ENCODE measurements at places on chromosomes 16 and 17.

DNA sequence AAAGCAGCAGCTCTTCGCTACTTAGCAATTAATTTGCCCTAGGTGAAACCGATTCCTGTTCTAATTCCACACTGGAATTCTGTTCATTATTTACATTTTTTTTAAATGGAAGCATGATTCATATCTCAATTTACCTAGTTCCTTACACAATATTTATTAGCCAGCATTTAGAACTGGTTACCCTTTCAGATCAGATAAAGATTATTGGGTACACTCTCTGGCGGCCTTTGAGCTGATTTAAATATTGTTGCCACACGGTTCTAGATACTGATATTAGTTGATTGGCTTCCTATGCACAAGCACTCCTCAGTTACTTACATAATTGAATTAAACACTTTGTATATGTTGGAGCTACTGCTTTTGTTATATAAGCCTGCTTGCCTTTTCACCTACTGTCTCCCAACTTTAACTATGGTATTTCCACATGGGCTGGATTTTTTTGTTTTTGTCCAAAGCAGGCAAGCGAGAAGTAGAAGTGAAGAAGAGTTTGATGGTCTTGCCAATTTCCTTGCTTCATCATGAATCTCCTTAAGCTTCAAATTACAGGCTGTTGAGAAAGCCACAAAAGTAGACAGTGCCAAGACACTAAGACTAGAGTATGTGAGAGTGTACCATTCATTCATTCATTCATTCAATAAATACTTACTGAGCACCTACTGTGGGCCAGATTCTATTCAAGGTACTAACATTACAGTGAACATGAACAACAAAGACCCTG, 3.9 kb upstream of the ALDH3A2 start:
- DNase-seq: no peak

DNA sequence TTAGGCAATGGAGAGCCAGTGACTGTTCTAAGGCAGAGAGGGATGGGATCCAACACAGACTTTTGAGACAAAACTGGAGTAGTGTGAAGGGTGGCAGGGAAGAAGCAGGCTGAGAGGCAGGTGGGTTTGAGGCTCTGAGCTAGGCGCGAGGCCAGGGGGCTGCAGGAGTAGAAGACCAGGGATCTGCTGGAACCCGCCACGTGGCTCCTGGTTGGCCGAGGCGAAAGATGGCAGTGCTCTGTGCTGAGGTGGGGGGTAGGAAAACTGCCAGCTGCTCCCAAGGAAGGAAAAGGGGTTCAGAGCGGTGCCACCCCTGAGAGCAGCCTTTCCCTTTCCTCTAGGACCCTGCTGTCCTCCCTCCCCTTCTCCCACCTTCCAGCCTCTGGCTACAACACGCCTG, 5.6 kb downstream of the CD300LG start:
- no peak for DNase-seq

DNA sequence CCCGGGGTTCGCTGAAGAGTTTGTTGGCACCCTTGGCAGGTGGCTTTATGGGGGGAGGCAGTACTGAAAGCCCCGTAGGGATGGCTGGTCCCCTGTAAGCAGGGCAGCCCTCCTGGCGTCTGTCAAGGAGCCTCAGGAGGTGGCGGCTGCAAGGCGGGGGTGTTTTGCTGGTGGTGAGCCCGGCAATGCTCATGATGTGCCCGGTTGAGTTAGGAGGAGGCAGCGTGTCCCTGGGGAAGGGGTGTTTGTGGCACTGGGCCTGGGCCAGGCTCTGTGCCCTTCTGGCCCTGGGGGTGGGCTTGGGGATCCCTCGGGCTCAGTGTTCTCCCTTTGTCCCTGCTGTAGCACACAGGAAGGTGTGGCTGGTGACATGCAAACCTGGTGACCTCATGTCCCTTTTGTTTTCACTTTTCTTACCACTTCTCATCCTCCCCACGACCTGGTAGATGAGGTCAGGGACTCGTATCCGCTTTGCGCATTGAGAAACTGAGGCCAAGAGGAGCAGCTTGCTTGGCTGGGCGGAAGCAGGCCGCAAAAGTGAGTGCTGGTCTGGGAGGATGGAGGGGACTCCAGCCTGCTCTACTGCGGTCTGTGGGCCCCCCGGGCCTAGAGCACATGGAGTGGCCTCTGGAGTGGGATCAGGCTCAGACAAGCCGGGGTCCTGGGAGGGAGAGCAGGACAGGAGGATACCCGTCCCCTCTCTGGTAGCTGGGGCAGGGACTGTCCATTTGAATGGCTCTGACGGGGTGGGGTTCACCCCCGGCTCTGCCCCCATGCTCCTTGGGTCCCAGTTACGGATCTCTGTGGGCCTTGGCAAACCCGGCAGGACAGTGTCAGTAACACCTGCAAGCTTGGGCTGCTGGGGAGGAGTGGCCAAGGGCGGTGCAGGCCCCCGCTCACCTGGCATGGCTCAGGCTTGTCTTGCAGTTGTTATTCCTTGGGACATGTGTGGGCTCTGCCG, 2.2 kb downstream of the SNN start:
- no peak for DNase-seq

DNA sequence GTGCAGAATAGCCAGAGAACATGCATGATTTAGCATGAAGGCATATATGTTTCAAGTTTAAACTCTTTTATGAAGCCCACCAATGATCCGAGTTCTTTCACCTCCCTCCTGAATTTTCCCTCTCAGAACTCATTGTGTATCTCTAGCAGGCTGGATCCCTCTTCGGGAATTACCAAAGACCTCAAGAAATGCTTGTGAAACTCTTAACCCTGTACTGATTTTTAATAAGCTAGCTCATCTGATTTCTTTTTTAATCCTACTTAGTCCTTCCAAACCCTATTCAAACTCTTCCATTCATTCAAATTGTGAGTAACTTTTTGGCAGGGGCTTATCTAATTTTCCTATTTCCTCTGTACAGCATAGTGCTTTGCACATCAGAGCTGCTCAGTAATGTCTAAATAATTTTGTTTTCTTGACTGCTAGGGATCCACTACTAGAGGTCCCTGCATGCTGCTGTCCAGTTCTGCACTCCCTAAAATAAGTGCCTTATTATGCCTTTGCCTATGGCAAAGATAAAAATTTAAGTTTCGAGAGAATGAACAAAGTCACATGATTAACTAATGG, 723.8 kb downstream of the CDH11 start:
- DNase-seq: no peak

DNA sequence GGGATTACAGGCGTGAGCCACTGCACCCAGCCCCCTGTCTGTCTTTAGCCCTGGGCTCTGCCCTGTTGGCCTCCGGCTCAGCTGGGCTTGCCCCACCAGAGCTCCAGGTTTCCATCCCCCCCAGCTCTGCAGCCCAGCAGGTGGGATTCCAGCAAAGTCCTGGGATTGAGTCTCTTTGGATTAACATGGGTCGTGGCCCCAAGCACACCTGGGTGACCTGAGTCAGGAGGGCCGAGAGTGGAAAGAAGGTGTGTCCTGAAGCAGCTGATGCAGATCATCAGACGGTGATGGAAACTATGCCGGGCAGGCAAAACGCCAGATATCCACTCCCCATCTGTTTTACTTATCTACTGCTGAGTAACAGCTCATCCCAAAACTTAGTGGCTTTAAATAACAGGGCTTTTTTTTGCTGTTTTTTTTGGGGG, 72.5 kb downstream of the KNOP1 start:
- DNase-seq: no peak

GRCh38 chr17:72465191-72466024, 344.6 kb downstream of the SOX9 start:
- DNase-seq: peak; percentile 60

DNA sequence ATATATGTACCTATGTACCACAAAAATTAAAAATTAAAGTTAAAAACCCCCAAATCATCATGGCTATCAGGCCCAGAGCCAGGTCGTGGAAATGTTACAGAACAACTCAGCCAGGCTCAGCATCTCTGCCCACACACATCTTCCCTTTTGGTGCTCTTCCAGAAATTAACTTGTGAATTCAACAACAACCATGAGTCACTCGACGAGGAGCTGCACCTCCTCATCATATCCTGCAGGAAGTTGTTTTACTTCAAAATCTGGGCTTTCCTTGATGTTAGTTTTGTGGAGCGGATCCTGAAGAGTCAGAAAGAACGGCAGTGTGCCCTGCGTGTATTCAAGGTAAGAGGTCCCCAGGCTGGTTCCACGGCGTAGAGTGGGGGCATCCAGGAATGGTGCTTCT, 10.6 kb downstream of the FBXO39 start:
- DNase-seq: no peak

DNA sequence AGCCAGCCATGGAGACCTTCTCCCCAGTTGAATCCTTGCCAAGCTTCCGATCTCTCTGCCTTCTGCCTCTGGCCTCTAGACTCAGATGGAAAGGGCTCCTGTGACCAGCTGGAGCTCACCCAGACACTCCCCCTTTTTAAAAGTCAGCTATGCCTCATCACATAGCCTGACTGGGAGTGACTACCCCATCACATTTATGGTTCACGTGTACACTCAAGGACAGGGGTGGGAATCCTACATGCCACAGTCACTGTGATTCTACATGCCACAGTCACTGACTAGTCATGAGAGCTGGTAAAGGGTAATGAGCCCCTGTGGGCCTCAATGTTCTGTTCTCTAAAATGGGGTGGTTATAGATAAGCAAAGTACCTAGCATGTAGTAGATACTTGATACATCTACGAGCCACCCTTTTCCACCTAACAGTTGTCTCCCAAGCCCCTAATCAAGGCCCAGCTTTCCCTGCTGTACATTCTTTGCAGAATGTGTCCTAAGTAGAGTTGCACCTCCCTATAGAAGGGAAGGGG, 85.1 kb downstream of the RGS9 start:
- no peak for DNase-seq

- no peak for DNase-seq
Measured at GRCh38 chr16:87227296-87227951, 89.8 kb downstream of the C16orf95 start.

DNA sequence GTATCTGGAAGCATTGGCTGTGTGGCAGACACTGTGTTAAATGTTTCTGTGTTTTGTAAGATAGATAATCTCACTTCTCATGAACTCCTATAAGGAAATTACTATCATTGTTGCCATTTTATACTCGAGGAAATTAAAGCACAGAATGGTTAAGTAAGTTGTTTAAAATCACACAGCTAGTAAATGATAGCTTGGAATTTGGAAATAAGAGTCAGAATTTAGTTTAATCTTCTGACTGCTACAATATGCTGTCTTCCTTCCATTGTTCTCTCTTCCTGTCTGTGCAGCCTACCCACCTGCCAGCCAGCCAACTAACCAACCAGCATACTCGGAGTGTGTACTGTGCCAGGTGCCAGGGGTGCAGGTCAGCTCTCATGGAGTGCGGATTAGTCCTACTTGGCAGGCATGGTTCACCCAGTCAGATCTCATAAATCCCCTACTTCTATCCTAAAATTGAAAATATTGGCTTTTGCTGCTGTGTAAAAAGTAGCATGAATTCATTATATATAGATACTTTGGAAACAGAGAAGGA, 79.9 kb upstream of the LGALS9 start:
- DNase-seq: no peak

- DNase-seq: no peak
Measured at GRCh38 chr16:89493776-89494175, 3.4 kb upstream of the ANKRD11 start.

DNA sequence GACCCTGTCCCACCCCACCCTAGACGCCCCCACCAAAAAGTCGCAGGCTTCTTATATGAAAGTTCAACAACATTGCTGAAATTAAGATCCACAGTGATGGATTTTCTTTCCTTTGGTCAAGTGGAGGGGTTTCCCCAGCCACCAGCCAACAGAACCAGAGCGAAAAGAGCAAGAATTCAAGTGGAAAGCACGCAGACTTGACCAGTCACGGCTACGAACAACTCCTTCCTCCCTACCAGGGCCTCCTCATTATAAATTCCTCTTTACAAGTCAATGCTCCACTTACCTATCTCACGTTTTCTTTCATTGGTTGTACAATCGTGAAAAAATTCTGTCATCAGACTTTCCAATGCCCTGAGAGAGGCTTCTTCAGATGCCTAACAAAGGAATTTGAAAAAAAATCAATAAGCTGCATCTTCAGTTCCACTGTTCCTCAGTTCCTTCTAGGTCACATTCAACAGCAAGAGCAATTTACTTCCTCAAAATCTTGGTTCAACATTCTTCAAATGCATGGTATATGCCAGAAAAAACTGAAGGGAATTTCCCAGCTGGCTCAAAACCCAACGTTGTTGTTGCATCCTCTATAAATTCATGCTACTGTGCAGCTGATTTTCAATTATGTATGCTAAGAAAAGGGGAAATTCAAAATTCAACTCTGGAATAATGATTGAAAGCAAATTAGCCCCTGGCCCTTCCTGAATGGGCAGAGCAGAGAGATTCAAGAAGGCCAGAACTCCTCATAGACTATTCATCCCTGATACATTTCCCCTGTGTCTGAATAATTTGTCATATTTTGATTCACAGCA, 30.9 kb downstream of the XPO6 start:
- no peak for DNase-seq

- no peak for DNase-seq
Measured at GRCh38 chr17:32713081-32713480, 163.8 kb downstream of the MYO1D start.

DNA sequence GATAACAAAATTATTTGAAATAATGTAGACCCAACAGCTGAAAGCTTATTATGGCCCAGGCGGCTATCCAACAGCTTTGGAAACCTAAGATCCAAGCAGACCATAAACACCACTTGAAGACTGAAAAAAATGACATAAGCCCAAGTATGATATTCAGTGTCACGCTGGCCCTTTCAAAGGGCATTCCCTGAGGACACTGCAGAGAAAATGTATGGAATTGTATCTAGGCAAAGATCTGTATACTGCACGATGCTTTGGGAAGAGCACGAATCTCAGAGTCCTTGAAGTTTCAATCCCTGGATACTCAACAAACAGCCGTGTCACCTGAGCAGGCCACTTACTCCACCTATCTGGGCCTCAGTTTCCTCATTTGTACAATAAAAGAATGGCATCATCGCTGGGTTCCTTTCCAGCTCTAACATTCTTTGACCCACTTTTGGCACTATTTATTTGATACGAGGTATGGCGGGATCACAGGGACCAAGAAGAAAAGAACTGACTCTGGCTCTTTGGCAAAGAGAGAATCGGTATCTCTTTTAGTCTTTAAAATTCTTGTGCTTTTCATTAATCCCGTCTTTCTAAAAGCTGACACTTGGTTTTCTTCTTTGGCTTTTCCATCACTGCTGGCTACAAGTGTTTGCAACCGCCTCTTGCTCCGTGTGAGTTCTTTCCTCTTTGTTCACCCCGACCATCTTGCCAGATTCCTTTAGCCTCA, 1.2 kb downstream of the STAT5B start:
- DNase-seq: no peak

DNA sequence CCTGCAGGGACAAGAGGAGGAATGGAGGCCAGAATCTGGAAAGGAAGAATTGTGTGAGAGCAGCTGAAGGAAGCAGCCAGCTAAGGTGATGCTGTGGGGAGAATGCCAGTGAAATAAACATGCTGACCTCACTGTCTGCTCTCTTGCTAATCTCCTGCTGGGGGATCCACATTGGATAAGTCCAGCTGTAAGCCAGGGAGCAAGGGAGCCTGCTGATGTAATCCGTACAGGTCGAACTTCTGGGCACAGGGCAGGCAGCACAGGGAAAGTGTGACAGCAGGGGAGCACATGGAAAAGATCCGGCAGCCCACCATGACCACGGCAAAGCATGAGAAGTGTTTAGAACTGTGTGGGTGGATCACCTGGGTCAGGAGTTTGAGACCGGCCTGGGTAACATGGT, 7.5 kb upstream of the XPO6 start:
- DNase-seq: no peak

- no peak for DNase-seq
Measured at GRCh38 chr16:22132801-22133200, 29.5 kb upstream of the SDR42E2 start.

GRCh38 chr16:2458887-2459646, 842 bp upstream of the TEDC2 start:
- no peak for DNase-seq

All from NCI-H1105 (cell line).